ENCODE measurements at places on chromosomes 6 and 20.

- DNase-seq, result no peak
Observed at GRCh38 chr6:79421707-79422484, 115.3 kb downstream of the LCA5 start.

- no peak for DNase-seq
Observed at GRCh38 chr6:153032255-153032882, 29.9 kb upstream of the MTRF1L start.

DNA sequence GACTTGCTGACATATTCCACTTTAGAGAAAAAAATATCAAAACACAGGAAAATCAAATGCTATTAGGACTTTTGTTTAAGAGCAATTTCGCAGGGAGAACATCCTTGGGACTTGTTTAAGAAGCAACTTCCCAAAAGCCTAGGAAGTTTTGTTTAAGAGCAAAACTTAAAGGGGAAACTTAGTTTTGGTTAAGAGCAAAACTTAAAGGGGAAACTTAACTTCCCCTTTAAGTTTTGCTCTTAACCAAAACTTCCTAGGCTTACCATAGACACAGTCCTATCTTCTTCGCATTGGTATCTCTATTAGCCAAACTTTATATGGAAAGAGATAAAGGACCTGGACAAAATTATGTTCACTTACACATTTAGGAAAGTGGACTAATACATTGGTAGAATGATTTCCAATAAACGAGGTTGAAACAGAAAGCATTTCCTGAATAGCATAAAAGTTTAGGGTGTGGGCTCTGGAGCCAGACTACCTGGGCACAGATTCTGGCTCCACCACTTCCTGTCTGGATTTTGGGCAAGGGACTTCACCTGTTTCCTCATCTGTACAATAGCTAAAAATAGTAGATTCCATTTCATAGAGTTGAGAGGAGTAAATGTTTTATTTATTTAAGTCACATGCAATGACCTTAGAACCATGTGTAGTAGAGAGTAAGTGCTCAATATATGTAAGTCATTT is 15.7 kb downstream of the PAQR8 start:
- DNase-seq, result no peak

GRCh38 chr20:37363221-37364012 is 17.5 kb downstream of the SRC start:
- DNase-seq, result no peak

GRCh38 chr6:121504227-121504626 is 68.8 kb downstream of the GJA1 start:
- no peak for DNase-seq

GRCh38 chr6:11947063-11947462 is 65.0 kb upstream of the HIVEP1 start:
- DNase-seq, result no peak

- no peak for DNase-seq
Observed at GRCh38 chr6:135196739-135197510, 15.8 kb downstream of the MYB start.

GRCh38 chr6:144909753-144910285 is 624.7 kb downstream of the UTRN start:
- DNase-seq, result no peak

DNA sequence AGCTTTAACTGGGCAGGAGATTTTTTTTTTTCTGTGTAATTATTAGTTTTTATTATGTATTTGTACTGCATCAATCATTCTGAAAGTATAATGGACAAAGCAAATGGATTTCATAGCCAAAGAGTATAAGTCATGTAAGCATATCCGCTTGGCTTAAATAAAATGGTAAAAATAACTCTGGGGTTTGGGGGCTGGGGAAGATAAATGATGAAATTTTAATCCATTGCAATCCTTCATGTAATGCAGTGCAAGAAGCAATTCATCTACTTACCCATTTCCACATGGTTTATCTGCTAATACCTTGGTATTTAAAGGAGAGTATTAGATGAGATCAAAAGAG is 781.4 kb downstream of the QKI start:
- no peak for DNase-seq

DNA sequence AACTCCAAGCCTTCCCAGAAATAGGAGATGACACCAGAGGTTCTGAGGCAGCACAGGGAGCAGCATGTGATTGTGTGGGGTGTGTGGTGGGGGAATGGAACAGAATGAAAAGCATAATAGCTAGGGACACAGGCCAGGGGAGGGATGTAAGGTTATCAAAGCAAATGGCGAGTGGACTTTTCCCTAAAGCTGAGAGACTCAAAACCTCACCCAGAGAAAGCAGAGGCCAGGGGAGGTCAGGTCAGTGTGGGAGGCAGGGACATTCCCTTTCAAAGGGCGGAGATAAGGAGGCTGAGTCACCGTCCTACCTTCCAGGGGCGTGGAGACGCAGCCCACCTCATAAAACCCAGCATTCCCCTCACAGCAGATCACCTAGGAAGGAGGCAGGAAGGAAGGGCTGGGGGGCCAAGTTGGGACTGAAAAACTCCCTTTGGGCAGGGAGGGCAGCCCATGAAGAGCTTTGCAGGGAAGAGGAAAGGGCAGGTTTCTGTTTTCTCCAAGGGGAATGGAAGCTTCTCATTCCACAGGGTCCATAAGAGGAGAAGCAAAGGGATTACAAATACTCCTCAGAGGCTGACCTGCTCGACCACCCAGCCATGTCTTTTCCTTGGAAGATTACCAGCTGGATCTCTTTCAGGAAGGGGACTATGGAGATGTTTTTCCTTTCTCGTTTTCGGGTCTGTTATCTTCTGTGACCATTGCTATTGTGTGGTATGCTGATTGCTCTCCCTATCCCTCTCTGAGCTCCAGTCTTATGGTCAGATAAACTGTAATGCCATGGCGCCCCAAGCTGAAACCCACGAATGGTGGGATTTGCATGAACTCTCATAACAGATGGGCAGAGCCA is 9.6 kb upstream of the LY6G5C start:
- DNase-seq, result peak; percentile 29

- DNase-seq, result no peak
Observed at GRCh38 chr20:1306316-1307135, 22.4 kb downstream of the SDCBP2 start.

DNA sequence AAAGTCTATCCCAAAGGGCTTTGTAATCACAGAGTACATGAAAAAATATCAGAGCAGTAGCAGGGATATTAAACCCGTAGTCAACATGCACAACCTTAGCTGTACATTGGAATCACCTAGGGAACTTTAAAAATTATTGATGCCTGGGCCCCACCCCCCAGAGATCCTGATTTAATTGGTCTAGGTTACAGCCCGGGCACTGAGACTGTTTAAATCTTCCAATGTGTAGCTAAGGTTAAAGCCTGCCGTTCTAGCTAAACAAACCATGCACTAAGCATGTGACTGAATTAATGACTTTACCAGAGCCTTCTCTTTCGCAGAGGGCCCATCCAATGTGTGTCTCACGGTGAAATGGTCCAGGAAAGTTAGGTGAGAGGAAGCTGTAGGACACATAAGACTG is 14.1 kb upstream of the JAG1 start:
- DNase-seq, result no peak

DNA sequence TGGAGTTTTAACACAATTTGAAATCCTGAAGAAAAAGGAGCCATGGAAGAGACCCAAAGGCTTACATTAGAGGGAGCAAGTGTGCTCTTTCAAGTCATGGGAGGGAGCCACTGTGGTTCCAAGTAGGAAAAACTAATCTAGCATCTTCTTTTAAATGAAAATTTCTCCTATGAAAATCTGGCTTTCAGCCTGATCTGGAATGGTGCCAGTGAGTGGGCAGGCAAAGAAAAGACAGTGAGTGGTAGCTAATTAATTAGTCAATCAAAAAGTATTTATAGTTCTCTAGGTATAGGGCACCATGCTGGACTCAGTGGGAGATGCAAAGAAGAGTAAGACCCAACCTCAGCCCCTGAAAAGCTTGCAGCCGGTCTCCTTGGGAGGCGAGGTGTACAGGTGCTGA is 21.9 kb downstream of the CAP2 start:
- DNase-seq, result no peak

DNA sequence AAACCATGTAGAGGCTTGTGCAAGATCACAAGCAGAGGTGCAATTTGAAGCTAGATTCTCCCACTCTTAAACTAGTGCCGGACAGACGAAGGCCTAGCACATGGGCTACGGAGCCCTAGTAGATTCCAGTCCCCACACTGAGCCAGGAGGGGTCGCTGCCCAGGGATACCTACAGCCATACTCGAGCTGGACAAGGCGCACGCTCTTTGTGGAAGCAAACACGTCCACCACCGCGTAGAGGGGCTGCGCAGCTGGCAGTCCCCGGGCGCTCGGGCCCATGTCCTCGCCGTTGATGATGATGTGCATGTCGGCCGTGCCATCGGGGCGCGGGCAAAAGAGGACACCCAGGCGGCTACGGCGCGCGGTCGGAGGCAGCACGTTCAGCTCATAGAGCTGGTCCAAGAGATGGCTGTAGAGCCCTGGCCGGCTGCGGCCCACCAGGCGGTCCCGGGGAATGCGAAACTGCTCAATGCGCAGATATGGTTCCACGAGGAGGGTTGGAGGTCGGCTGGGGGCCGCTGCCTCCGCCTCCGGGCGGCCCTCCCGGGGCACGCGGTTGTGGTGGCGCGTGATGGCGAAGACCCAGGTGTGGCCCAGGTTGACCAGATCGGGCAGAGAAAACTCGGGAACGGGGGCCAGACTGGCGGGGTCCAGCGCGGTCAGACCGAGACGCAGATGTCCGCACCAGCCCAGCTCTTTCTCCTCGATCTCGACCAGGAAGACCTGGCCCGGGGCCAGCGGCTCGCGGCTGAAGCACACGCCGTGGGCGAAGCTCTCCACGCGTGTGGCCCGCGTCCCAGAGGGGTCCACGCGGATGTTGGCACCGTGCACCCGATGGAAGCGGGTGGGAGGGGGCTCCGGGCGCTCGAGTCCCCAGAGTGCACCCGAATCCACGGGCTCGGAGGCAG is 677 bp downstream of the NEURL2 start:
- DNase-seq, result peak; percentile 74

DNA sequence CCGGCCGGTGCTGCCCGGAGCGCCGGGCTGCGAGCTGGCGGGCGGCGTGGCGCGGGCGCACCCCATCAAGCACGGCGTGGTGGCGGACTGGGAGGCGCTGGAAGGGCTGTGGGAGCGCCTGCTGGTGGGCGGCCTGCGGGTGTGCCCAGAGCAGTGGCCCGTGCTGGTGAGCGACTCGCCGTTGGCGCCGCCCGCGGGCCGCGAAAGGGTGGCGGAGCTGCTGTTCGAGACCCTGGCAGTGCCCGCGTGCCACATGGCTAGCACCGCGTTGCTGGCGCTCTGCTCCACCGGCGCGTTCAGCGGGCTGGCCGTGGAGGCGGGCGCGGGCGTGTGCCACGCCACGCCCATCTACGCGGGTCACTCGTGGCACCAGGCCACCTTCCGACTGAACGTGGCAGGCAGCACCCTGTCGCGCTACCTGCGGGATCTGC is 517 bp downstream of the ACTL10 start:
- no peak for DNase-seq

DNA sequence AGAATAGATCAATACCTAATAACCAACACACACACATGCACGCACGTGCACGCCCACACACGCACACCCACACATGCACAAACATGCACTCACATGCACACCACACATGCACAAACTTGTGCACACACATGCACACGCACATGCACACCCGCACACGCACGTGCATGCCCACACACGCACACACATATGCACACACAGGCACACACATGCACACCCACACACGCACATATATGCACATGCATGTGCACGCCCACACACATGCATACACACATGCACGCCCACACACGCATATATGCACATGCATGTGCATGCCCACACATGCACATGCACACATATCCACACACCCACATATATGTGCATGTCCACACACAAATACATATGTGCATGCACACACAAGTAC is 26.2 kb upstream of the CHRNA4 start:
- DNase-seq, result no peak

DNA sequence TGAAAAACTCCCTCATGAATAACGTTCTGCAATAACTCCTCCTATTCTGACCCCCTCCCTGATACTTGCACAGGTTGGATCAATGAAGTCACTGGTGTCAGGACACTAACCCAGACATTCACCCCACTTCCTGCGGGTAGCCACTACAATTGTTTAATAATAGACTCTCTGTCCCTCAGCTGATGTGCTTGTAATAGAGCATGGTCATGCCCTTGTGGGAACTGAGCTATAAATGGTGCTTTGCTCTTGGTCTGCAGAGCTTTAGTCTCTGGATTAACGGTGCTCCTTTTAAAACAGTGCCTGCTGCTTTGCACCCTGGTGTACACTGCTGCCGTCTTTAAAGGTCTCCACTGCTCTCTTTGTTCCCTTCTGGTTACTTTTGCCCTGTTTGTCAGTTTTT is 127.3 kb downstream of the BACH2 start:
- no peak for DNase-seq

- no peak for DNase-seq
Observed at GRCh38 chr6:118935978-118936703, 1.2 kb upstream of the MCM9 start.

GRCh38 chr6:150406948-150407347 is 38.1 kb downstream of the IYD start:
- DNase-seq, result no peak

- DNase-seq, result no peak
Observed at GRCh38 chr6:97294451-97294850, 11.4 kb upstream of the MMS22L start.

DNA sequence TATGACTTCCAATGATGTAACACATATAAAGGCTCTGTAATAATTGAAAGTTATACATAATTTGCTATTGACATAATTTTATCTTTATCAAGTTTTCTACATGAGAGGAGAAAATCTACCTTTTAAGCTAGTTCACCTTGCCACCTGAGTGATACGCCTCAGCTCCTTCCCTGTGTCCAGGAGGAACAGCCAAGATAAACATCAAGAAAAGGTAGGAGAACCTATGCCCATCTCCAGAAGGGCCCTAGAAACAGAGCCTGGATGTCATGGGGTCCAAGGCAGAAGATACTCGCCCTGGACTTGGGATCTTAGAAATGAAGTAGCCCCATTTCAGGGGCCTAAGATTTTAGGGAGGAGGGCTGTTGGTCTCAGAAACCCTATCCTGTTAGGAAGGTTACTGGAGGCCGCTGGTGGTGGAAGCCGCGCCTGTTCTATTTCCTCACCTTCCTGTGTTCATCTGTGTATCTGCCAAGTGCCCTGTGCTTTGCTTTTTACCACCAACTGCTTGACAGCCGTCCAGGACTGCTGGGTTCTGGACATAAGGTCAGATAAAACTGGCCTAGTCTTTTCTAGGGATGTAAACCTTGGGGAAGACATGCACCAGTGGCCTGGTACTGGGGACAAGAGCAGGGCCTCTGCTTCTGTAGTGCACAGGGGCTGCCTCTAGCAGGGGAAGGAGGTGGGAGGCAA is 178.5 kb downstream of the ARID1B start:
- no peak for DNase-seq

GRCh38 chr6:144753023-144753705 is 468.0 kb downstream of the UTRN start:
- peak; percentile 18 for DNase-seq

GRCh38 chr6:154514481-154514880 is 4.0 kb upstream of the CNKSR3 start:
- DNase-seq, result no peak
